ENCODE measurements at places on chromosomes 5 and 9.

- peak; percentile 12 for DNase-seq
Observed at GRCh38 chr9:137411645-137412380, 11.1 kb downstream of the EXD3 start.

GRCh38 chr5:157025093-157025698 is 33.7 kb downstream of the HAVCR1 start:
- DNase-seq, result no peak

DNA sequence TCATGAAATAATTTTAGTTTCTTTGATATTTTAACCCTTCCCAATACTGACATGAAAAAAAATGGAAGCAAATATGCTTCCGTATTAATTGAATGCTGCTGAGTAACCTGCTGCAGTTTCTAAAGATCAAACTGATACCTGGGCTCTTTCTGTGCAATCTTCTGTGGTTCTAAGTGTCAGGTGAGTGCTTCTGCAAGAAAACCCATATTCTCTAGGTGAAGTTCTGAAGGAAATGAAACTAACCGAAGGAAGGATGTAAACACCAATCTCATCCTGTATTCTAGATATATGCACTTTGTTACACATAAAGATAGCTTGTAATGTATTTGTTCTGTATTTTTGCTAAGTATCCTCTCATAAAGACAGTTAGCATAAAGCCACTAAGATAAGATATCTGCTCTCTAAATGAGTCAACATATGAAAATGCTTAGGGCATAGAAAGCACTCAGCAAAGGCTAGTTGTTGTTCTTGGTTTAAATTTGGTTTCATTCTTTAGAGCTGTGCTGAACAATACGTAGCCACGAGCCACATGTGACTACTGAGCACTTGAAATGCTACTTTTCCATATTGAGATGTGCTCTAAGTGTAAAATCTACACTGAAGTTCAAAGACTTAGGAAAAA is 52.0 kb downstream of the ITGA2 start:
- no peak for DNase-seq

- DNase-seq, result peak; percentile 45
Observed at GRCh38 chr5:79845448-79846197, 145.4 kb downstream of the MTX3 start.

DNA sequence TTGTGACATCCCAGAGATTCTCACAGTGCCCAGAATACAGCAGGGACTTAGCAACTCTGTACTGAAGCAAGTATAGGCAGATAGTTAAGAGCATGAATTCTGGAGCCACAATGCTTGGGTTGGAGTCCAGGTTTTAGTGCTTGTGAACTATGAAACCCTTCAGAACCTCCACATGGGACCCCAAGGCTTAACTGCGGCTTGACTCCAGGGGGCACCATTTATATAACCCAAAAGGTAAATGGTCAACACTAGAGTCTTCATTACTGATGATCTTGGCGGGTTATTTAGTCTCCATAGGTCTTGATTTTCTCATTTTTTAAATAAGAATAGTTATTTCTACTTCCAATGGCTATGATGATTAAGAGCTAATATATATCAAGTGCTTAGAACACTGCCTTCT is 390.3 kb downstream of the TAF11L14 start:
- DNase-seq, result no peak

- no peak for DNase-seq
Observed at GRCh38 chr5:103422756-103423155, 139.8 kb downstream of the NUDT12 start.

GRCh38 chr9:113592876-113593575 is 129.5 kb downstream of the RGS3 start:
- DNase-seq, result no peak

GRCh38 chr9:76001459-76001858 is 111.0 kb downstream of the PCSK5 start:
- no peak for DNase-seq

DNA sequence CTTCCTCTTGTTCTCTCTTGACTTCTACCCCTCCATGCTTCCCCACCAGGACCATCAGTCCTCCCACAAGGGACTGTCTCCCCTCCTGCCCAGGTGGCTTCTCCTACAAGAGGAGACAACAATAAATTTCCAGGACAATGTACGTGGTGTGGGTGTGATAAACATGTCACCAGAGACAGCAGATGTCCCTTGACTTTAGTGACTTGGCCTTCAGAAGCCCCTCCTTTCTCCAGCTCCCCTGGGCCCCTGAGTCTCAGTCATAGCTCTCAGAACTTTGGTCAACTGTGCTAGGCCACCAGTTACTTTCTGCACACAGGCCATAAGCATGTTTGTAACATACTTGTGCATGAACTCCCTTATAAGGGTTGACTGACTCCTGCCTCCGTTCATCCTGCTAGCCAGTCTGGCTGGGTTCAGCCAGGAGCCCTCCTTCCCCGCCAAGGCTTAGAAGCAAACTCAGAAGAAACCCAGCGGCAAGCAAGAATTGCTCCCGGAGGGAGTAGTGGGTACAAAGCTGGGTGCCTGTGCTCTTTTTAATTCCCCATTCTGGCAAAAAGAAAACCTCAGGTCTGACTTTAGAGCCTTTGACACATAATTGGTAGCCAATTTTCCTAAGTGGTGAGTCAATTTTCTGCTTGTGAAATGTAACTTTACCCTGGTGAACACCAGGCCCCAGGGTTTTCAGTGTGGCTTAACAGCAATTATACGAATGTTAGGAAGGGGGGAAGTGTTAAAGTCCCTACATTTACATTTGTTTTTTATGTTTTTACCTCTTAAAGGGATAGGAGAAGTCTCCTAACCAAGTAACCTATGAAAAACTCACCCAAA is 49.2 kb downstream of the EBF1 start:
- no peak for DNase-seq

DNA sequence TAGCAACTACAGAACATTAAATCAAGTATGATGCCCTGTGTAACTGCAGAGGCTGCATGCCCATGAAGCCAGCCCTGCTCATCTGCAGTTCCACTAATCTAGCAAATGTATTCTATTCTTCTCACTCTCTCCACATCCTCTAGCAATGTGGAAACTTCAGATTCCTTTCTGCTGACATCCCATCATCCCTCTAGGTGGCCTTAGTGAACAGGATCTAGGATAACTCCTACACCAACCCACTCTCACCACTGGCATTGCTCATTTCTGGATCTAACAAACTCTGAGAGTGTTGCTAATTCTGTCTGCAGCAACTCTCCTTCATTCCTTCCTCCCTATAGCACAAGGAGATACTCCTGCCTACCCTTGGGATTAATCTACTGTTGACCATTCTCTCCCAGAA is 80.8 kb downstream of the FAM81B start:
- DNase-seq, result no peak

DNA sequence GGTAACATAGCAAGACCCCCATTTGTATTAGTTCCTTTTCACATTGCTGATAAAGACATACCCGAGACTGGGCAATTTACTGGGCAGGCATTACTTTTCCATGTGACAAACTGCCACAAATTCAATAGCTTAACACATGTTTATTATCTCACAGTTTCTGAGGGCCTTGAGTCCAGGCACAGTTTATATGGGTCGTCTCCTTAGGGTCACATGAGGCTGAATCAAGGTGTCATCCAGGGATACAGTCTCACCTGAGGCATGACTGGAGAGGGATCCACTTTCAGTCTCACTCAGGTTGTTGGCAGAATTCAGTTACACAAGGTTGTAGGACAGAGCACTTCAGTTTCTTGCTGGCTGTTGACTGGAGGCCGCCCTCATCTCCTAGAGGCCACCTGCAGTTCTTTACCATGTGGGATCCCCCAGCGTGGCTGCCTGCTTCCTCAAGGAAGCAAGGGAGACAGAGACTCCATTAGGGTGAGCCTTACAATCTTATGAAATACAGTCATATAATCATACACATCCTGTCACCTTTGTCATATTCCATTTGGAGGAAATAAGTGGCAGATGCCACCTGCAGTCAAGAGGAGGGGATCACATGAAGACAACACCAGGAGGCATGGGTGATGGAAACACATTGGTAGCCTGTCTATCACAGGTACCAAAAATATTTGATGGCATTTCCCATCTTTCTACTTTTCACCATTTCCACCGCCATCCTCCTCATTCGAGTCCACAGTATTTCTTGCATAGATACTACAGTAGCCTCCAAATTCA is 15.1 kb upstream of the ERAP1 start:
- DNase-seq, result no peak

DNA sequence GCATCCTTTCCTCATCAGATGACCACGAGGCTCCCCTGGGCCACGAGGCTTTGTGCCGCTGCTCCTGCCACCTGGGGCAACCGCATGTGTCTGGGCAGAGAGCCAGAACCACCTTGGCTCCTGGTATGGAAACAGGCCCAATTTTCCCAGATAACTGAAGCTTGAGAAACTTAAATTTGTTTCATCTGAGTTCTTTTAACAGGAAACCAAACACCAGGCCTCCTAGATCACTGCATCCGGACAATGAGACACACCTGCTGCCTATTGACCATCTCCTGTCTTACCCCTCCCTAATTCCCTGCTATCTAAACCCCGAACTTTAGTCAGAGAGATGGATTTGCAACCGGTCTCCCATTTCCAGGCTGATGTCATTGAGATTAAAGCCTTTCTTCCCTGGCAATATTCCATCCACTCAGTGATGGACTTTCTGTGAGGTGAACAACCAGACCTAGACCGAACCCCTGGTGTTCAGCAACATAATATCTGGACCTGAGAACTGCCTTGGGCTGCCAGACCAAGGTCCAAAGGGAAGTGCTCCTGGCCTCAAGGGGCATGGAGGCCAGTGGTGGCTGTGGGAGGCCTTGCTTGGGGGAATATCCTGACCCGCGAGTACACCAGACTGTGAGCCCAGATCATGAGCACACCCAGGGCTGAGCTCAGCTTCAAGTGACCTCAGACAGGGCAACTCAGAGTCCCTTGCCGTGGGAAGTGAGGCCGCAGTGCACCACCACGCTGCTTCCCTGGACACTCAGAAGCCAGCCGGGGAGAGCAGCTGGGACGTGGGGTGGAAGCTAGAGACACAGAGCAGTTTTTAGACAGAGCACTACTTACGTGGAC is 199.7 kb downstream of the HSPA4 start:
- no peak for DNase-seq

DNA sequence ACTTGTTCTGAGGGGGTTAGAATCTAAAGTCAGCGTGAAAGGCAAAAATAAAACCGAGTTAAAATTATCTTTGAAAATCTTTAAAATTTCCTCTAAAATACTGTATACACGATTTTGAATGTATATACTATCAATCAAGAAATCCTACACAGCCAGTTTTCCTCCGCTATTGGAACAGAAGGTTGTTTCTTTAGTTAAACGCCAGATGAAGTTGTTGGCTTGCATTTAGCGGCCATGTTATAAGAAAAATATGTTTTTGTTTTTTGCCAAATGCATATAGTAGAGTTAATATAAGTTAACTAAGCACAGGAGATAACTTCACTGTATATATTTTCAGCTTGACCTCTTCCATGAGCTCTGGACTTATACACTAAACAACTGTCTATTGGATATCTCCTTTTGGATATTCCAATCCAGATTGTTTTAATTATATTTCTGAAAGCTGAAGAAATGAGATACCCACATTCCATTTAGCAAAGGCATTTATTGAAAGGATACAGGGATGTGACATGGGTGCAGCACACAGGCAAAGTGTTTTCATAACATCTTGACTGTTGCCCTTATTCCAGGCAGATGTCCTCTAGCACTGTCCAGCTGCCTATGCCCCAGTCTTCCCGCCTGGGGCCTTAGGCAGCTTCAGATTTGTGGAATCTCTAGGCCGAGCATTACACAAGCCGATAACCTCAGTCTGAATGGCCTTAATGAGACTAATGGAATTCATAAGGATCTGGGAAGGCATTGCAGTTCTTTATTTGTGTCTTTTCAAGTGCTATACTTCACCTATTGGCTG is 10.0 kb upstream of the ATG10 start:
- no peak for DNase-seq

GRCh38 chr5:27124590-27124989 is 86.2 kb upstream of the CDH9 start:
- DNase-seq, result peak; percentile 3

DNA sequence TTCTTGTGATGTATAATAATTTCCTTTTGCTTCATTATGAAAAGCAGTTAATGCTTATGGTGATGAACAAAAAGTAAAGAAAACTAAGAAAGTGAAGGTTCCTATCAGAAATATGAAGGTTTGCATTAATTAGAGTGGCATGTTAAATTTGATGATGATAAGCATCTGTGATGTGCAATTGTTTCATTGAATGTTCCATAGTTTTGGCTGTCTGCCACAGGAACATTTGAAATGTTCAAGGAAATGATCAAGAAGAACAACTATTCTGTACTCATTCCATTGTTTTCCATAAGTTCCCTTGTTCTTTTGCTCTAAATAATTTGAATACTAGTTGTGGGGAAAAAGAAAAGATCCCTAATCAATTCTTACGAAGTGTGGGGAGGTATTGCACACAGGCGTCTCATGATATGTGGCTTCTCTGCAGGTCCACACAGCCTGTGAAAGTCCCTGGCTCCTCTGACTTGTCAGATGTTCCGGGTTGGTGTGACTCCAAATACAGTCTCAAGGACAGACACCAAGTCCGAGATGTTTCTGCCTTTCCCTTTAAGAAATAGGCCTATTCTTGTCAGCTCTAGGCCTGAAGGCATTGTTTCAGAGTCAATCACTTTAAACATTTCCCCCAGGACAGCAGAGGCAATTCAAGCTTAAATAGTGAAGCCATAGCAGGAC is 152.6 kb upstream of the MAST4 start:
- DNase-seq, result no peak

DNA sequence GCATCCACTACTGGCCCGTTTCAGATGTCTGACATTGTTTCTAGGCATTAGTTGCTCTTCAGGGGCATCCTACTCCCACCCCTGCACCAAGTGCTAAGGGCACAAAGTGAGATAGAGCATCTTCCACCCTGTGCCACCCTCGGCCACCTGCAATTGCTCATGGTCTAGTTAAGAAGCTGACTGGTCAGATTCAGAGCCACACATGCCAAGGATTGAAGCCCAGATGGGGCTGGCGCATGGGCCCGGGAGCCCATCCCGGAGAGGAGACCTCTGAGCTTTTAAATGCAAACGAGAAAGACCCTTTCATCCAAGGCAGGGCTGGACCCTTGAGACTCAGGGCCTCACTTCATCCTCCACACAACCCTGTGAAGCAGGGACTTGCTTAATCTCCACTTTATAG is 28.5 kb downstream of the HRH2 start:
- no peak for DNase-seq

- DNase-seq, result no peak
Observed at GRCh38 chr9:113492343-113493202, 29.0 kb downstream of the RGS3 start.

DNA sequence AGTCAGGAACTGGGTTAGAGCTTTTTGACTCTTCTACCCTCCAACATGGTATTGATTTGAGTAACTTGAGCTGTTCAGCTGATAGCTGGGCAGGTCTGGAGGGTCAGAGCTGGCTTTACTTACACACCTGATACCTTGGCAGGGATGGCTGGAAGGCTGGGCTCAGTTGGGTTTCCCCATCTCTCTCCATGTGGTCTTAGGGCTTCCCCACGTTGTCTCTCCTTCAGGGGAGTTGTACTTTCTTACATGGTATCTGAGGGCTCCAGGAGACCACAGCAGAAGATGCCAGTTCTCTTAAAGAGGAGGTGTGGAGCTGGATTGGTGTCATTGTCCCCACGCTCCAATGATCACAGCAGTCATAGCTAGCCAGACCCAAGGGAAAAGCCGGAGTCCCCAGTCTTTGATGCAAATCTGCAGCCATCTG is 25.6 kb downstream of the ISOC1 start:
- DNase-seq, result no peak

Measured in erythroblast (primary cell).